ENCODE measurements at places on chromosomes 3 and 15.

DNA sequence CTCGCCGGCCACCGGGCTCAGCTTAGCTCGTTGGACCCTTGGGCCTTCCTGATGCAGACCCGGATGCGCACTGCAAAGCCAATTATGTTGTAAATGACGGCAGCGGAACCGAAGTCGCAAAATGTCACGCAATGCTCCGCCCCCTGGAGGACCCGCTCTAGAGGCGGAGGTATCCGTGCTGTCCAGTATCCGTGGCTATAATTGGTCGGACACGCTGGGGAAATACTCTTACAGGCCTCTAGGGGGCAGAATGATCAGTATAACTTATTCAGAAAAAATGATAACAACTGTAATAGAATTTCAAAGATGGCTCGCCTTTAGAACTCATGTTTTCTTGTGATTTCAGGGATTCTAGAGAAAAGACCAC is at the start of gene PRR23B:
PRR23B (minus strand) TSS at position 59 of the 367 bp plus-strand sequence. CDS start 265 bp downstream, outside the sequence.
- no peak within 1 kb of the TSS for H3K27ac ChIP-seq
- no peaks in the 10 kb centered on the region for H3K4me1 ChIP-seq
- no peaks in the 10 kb centered on the region for H3K27me3 ChIP-seq
- no peak for DNase-seq
- no peaks in the 10 kb centered on the region for H3K36me3 ChIP-seq

- peaks cover 42% of the 10 kb centered on the region for H3K4me1 ChIP-seq
- no peaks in the 10 kb centered on the region for H3K36me3 ChIP-seq
- peak overlapping the region; percentile 78 for H3K27ac ChIP-seq
- H3K27me3 ChIP-seq: no peaks in the 10 kb centered on the region
- no peak for DNase-seq
Observed at GRCh38 chr3:114453361-114453780, 159.5 kb downstream of the TIGIT start.

DNA sequence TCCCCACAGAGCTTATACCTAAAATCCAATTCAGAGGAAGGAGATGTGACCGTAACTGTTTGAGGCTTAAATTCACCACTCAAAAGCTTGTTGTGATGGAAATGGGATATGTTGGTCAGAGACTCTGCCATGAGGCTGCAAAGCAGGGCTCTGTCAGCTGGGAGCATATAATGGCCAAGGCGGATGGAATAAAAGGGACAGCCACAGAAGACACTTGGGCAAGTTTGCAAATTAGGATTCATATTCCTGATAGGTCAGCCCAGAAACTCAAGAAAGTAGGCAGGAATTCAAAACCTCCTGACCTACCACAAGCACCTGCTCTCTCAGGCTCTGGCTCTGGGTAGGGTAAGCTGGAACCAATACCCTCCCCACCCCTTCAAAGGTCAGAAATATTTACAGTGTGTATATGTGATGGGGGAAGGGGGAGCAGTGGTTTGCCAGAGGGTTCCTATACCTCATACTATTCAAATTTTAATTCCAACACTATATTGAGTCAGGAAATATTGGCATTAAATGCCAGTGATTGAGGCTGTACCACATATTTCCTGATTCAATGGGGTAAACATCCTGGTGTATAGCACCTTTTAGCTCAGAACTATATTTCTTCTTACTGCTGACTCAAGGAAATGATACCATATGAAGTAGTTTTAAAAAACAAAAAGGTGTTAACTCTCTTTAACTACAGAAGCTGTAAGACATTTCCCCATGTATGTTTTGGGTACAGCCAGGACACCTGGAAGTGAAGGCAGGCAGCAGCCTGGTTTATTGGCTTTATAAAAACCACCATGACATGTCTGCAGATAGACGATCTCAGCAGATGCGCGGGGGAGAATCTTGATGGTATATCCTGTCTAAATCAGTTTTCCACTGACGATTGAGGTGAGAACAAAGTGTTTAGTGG is 19.2 kb downstream of the FYCO1 start:
- H3K27me3 ChIP-seq: no peaks in the 10 kb centered on the region
- H3K4me3 ChIP-seq: no peak overlapping the region
- peaks cover 8% of the 10 kb centered on the region for H3K4me1 ChIP-seq
- peaks cover 43% of the 10 kb centered on the region for H3K36me3 ChIP-seq

- H3K27me3 ChIP-seq: no peaks in the 10 kb centered on the region
- H3K4me3 ChIP-seq: no peak overlapping the region
- no peak for DNase-seq
- H3K36me3 ChIP-seq: no peaks in the 10 kb centered on the region
Observed at GRCh38 chr3:194843556-194843955, 157.9 kb downstream of the FAM43A start.

DNA sequence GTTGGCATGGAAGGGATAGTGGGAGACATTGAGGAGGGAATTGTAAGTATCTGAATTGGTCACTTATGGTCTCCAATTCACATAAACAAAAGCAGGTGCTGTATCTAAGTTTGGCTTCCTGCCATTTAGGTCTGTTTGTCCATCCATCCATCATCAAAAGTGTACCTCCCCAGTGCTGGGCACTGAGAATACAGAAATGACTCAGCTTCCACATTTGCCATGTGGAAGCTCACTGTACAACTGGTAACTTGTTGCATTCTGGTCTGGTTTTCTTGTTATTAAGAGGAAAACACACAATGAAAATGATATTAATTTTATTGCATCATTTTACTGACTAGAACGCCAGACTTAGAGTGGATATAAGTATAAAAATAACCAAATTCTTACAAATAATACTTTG is 30.9 kb upstream of the MUC13 start:
- H3K36me3 ChIP-seq: peaks cover 15% of the 10 kb centered on the region
- H3K4me1 ChIP-seq: no peaks in the 10 kb centered on the region
- no peak overlapping the region for H3K27ac ChIP-seq
- no peak for DNase-seq
- no peaks in the 10 kb centered on the region for H3K27me3 ChIP-seq
- no peak overlapping the region for H3K4me3 ChIP-seq

DNA sequence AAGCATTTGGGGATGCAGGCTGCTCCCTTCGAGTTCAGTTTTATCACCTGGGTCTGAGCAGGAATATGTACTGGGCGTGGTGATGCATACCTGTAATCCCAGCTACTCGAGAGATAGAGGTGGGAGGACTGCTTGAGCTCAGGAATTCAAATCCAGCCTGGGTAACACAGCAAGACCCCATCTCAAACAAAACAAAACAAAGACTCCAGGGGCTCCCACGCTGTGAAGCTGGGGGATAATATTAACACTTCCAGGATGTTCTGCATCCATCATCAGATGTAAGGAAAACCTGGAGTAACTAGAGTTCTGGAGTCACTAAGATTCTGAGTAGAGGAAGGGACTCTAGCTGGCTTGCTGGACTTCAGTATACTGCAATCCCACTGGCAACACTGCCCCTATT is 40.6 kb downstream of the LYZL4 start:
- no peak for DNase-seq
- H3K27ac ChIP-seq: no peak overlapping the region
- no peaks in the 10 kb centered on the region for H3K4me1 ChIP-seq
- no peaks in the 10 kb centered on the region for H3K27me3 ChIP-seq
- no peaks in the 10 kb centered on the region for H3K36me3 ChIP-seq

- H3K27ac ChIP-seq: no peak overlapping the region
- no peaks in the 10 kb centered on the region for H3K36me3 ChIP-seq
- no peak overlapping the region for H3K4me3 ChIP-seq
- DNase-seq: peak; percentile 64
Observed at GRCh38 chr3:120693439-120694171, 11.6 kb upstream of the HGD start.

GRCh38 chr15:56886932-56887781 is 31.3 kb upstream of the TCF12 start:
- no peaks in the 10 kb centered on the region for H3K27me3 ChIP-seq
- DNase-seq: peak; percentile 98
- peaks cover 6% of the 10 kb centered on the region for H3K4me1 ChIP-seq
- peak overlapping the region; percentile 95 for H3K27ac ChIP-seq

GRCh38 chr3:82461049-82461889 is 699.8 kb upstream of the GBE1 start:
- H3K4me1 ChIP-seq: no peaks in the 10 kb centered on the region
- no peaks in the 10 kb centered on the region for H3K36me3 ChIP-seq
- H3K27me3 ChIP-seq: no peaks in the 10 kb centered on the region
- no peak overlapping the region for H3K4me3 ChIP-seq
